Left ventricle myocardium superior (tissue), 1 donor: ENCODE measurements at places on chromosomes 7 and 10.

DNA sequence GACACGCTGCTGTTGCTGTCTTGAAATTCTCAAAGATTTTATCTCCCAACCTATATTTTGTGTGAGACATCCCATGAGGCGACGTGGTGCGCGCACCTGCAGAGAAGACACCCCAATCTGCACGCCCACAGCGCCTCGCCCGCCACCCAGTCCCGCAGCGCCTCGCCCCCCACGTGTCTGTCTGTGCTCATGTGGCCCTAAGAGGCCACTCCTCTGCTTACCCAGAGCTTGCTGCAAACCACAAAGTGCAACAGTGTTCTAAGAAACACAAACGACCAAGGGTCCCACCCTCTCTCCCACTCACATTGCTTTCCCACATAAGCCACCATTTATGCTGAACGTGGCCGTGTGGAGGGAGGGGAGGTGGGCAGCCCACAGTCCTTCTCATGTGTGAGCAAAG lies 287.2 kb downstream of the PTPRN2 start:
- no peak for DNase-seq

GRCh38 chr10:92238586-92239098 lies 52.2 kb downstream of the CPEB3 start:
- no peak for DNase-seq

DNA sequence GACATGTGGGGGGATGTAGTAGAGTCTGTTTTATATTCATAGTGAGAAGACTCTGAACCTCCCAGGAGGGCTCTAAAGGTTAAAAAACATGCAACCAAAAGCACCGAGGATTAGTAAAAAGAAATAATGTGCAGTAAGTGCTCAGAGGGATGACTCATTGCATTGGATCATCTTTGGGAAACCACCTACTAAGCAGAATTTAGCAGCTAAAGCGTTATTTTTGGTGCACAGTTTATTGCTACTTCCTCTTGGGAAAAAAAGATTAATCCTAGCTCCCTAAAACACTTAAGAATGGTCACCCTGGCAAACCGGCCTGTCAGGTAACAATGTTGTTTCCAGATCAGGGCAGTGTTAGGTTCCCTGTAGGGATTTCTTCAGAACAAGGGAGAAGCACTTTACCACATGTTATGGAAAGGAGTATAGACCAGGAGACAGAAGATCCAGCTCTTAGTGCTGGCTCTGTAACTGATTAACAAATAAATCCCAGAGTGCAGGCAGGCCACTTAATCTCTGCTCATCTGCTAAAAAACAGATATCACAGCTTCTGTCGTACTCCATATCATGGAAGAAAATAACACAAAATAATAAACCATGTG lies 44.8 kb upstream of the FAM133B start:
- DNase-seq = no peak

- DNase-seq = no peak
Measured at GRCh38 chr10:77056650-77057049, 581.0 kb downstream of the KCNMA1 start.

DNA sequence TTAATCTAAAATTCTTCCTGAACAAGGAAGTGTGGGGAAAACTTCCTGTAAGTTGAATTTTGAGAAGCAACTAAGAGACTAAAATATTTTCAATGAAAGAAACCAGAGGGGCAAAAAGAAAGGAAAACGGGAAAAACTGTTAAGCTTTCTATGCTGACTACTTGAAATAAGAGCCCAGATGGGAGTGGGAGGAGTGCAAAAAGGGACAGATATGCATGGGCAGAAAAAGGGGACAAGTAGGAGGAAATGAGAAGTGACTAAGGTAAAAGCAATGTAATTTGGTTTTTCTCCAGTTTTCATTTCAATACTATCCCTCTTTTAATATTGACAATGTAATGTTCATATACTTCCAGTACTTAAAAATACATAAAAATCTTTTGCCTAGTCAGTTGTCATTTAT lies 11.1 kb downstream of the OGA start:
- no peak for DNase-seq

- DNase-seq = no peak
Measured at GRCh38 chr10:50824782-50825181, 60.6 kb downstream of the A1CF start.

DNA sequence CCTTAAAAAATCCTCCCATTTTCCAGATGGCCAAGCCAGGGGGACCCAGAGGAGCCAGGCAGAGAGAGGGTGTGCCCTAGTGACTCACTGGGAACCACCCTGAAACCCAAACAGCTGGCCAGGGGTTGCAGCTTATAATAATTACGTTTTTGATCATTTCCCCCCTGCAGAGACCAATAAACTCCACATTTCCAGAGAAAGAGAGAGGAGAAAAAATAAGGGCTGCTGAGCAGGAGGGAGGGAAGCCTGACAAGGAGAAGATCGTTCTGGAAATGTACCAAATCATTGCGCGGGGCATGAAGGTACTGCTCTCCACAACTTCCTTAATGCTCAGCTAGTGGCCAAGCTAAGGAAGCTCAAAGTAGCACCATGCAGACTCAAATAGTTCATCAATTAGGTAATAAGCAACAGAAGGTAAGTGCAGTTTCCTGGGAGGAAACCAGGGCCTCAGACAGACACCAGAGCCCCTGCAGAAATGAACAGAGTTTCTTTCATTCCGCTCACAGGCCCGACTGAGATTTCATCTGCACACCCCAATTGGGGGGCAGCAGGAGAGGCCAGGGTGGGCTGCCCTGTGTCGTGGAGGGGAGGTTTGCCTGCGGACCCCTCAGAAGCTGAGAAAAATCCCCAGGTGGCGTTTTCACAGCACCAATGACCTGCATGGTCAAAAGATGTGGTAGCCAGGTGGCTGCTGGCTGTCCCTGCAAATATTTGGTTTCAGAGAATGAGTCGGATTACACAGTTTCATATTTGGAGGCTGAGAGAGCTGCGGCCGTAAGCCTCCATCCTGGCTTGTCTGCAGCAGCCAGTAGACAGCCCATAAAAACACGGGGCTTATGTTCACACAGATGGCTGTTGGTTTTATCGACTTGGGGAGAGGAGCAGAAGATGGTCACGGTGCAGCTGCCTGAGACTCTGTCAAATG lies 153.2 kb upstream of the LYZL2 start:
- no peak for DNase-seq

- DNase-seq = no peak
Measured at GRCh38 chr7:28804990-28805389, 153.1 kb downstream of the TRIL start.

DNA sequence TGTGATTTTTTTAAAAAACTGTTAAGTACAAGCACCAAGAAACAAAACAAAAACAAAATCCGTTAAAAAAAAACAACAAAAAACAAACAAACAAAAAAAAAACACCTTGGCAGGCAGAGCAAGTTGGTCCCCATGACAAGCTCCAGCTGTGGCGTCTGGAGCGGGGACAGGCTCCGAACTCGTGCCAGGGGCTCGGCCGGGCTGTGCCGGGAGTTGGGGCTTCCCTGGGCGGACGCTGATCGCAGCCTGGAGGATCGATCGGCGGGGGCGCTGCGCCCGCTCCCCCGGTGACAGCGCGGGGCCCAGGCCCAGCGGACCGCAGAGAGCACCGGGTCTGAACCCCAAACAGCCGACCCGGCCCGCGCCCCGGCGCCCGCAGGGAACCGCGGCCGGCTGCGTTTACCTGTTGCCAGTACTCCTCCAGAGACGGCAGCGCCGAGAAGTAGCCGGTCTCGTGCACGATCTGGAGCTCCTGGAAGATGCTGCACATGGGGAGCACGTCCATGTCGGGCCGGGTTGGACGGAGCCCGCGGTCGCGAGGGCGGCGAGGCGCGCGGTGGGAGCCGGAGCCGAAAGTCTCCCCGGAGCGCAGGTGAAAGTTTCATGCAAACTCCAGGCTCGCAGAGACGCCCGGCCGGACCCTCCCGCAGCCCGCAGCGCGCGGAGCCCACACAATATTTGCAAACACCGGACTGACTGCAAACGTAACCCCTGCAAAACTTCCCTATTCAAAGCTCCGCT lies at the start of gene KLF6:
KLF6 (minus strand) TSS at position 700 of the 741 bp plus-strand sequence; CDS start at position 505, 195 bp downstream.
- peak; percentile 81 for DNase-seq

- DNase-seq = no peak
Measured at GRCh38 chr7:139771001-139771956, 6.5 kb downstream of the HIPK2 start.

DNA sequence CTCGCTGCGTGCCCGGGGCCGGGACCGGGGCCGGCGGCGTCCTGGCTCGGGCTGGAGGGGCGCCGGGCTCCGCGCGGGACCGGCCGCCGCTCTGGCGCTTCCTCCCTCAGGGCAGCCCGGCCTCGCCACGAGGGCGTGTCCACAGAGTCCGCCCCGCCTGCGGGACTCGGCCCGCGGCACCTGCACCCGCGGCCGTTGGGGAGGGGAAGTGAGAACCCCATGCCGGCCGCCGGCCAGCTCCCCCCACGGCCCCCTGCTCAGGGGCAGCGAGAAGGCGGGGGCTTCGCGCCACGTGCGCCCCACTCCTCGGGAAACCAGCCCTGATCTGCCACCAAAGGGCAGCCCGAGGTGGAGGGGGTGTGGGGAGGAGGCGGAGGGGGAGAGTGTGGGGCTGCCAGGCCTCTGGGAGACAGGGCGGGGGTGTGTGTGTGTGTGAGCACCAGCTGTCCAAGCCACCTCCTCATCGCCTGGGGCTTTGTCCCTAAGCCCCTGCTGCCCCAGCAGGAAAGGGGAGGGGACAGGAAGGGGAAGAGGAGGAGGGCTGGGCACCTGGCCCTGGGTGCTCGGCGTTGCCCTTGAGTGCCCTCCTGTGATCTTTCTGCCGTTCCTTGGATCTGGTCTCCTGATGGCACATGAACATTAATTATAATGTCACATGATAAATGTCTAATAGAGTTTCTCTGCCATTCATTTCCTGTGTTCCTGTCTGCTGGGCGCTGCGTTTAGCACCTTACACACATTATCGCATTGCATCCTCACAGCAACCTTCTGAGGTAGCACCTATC lies at the start of gene PIK3AP1:
PIK3AP1 (minus strand) TSS at position 93 of the 785 bp plus-strand sequence. CDS start 120 bp downstream, outside the sequence.
- DNase-seq = peak; percentile 82

DNA sequence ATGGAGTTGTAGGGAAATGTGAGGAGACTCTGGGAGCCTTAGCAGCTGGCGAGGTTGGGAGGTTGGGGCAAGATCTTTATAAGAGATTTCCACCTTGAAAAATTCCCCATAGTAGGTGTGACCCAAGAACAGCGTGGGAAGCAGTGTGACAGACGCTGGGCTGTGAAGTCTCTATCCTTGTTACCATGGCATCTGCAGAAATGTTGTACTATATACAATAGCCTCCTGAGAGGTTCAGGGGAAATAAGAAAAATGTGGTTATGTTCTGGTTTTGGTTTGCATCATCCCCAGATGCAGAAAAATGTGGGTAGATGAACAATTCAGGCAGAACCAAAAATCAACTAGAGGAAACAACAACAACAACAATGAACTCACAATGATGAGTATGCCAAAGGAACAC lies 498.6 kb downstream of the SH2D4B start:
- DNase-seq = no peak

- DNase-seq = peak; percentile 88
Measured at GRCh38 chr10:33334805-33335550, 511 bp upstream of the NRP1 start.

GRCh38 chr7:107130487-107131220 lies 38.1 kb upstream of the HBP1 start:
- DNase-seq = no peak

DNA sequence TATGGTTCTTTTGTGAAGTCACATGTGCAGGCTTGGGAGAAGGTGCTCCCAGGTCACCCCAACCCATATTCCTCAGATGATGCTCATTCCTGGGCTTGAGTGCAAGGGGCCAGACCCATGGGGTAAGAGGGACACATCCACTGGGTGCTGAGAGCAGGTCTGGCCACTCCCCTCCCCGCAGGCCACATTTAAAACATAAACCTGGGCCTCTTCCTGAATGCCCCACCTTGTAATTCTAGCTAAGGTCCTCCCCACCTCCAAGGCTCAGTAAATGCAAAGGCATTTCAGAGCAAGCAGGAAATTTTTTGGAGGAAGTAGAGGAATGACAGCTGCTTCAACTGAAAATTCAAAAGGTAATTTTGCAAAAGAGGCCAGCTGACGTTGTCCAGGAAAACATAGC lies 172.5 kb downstream of the ARHGAP21 start:
- DNase-seq = no peak

GRCh38 chr10:48299692-48300091 lies 6.8 kb upstream of the MAPK8 start:
- DNase-seq = no peak

GRCh38 chr7:101950450-101951119 lies 133.2 kb downstream of the CUX1 start:
- peak; percentile 1 for DNase-seq

DNA sequence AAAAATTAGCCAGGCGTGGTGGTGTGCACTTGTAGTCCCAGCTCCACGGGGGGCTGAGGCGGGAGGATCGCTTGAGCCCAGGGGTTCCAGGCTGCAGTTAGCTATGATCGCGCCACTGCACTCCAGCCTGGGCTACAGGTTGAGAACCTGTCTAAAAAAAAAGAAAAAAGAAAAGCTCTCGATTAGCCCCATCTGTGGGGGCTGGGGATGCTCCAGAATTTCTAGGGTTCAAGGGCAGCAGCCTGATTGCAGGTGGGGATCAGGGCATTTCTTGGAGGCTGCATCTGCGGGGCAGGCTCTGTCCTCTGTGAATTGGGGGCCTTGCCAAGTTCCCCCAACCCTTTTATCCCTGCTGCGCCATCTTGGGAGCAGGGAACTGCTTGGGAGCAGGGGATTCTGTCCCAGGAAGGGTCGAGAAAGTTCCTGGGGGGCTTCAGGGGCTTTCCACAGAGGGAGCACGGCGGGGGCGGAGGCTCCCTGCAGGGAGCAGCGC lies 651 bp upstream of the ARPC1A start:
- DNase-seq = no peak

DNA sequence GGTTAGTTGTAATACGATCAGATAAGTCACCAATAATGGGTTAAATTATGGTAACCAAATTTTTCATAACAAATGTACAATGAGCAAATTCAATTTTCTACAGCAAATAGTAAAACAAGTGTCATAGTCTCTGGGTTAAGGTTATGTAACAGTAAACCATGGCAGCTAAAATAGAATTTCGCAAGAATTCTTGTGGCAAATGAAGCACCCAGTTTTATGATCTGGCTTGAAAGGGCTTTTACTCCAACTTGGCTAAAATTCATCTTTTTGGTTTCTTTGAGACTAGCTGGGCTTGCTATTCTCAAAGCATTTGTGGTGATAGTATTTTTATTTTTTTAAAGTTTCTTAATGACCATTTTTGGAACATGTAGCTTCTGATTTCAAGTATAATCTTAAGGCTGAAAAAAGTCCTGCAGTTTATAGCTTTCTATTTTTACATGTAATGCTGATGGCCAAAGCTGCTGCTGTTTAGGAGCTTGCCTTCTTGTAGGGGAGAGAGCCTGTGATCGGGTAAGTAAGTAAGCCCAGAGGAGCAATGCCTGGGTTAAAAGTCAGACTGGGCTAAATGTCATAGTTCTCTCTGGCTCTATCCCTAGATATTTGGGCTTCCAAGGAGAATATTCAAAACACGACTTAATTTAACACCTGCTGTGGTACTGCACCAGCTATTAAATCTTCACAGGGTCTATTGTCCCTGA lies 55.5 kb upstream of the SYPL1 start:
- no peak for DNase-seq

- DNase-seq = peak; percentile 79
Measured at GRCh38 chr7:70856901-70857630, 274.9 kb upstream of the GALNT17 start.
